Calu3 (cell line): ENCODE measurements at places on chromosomes 3 and 15. TPM values are rescaled to one million over a fixed set of nuclear protein-coding genes. Genes with fewer than 3 reads are reported as not detected.

GRCh38 chr3:67790043-67790442, 135.6 kb upstream of the SUCLG2 start:
- DNase-seq: peak; percentile 55
- no peaks in the 10 kb centered on the region for H3K36me3 ChIP-seq
- H3K4me1 ChIP-seq: no peaks in the 10 kb centered on the region

- peaks cover 10% of the 10 kb centered on the region for H3K4me1 ChIP-seq
- H3K27me3 ChIP-seq: no peaks in the 10 kb centered on the region
- DNase-seq: no peak
- no peak overlapping the region for H3K27ac ChIP-seq
These were observed 87.0 kb downstream of the GMPS start for GRCh38 chr3:155957412-155957880.

GRCh38 chr15:44909423-44909822, 47.1 kb upstream of the TERB2 start:
- no peak overlapping the region for H3K27ac ChIP-seq
- H3K36me3 ChIP-seq: peaks cover 5% of the 10 kb centered on the region
- peaks cover 8% of the 10 kb centered on the region for H3K4me1 ChIP-seq
- no peaks in the 10 kb centered on the region for H3K27me3 ChIP-seq

- no peaks in the 10 kb centered on the region for H3K36me3 ChIP-seq
- no peaks in the 10 kb centered on the region for H3K27me3 ChIP-seq
- no peak for DNase-seq
- H3K4me3 ChIP-seq: no peak overlapping the region
- no peaks in the 10 kb centered on the region for H3K4me1 ChIP-seq
- H3K27ac ChIP-seq: no peak overlapping the region
These were observed 331.2 kb downstream of the ULK4 start for GRCh38 chr3:41630708-41631107.

DNA sequence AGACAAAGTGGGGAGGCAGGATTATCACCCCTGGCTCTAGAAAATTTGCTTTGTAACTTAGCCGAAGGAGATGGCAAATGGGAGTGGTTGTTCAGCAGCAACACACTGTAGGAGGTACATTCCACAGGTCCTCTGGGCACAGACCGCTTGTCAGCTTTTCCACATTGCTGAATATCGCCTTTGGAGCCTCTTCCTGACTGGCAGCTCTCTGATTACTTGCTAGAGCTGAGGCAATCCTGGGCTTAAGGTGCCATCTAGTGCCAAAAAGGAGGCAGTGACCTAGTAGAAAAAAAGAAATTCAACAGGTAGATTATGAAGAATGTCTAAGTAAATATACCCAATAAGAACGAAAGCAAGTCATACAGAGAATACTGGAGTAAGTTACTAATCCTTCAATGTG, 13.1 kb upstream of the SCN5A start:
- no peak overlapping the region for H3K4me3 ChIP-seq
- no peaks in the 10 kb centered on the region for H3K36me3 ChIP-seq
- peak; percentile 30 for DNase-seq
- no peaks in the 10 kb centered on the region for H3K4me1 ChIP-seq
- peaks cover 59% of the 10 kb centered on the region for H3K27me3 ChIP-seq

GRCh38 chr3:172699031-172699430, 11.8 kb downstream of the NCEH1 start:
- H3K4me3 ChIP-seq: peak overlapping the region; percentile 2
- H3K27ac ChIP-seq: no peak overlapping the region
- peaks cover 25% of the 10 kb centered on the region for H3K36me3 ChIP-seq
- H3K27me3 ChIP-seq: no peaks in the 10 kb centered on the region
- peaks cover 61% of the 10 kb centered on the region for H3K4me1 ChIP-seq
- no peak for DNase-seq

DNA sequence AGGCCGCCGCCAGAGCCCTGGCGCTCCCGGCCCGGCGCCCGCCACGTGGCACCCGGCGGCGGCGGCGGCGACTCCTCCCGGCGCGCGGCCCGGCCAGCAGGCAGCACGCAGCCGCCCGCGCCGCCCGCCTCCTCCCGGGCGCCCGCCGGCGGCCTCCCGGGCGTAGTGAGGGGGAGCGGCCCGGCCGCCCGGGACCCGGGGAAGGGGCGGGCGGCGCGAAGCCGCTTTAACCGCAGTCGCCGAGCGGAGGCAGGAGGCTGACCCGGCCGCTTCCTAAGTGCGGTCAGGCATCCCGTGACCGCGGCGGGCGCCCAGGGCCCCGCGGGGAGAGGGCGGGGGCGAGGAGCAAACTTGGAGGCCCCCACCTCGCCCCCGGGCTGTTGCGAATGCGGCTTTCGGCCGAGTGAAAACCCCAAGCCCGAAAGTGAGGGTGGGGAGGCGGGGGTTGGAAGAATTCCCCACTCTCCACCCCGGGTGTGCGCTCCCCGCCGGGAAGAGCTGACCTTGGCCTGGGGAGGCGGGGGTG, 1.7 kb upstream of the HES1 start:
- peak overlapping the region; percentile 83 for H3K27ac ChIP-seq
- H3K4me3 ChIP-seq: peak overlapping the region; percentile 92
- DNase-seq: peak; percentile 92
- H3K36me3 ChIP-seq: peaks cover 78% of the 10 kb centered on the region

DNA sequence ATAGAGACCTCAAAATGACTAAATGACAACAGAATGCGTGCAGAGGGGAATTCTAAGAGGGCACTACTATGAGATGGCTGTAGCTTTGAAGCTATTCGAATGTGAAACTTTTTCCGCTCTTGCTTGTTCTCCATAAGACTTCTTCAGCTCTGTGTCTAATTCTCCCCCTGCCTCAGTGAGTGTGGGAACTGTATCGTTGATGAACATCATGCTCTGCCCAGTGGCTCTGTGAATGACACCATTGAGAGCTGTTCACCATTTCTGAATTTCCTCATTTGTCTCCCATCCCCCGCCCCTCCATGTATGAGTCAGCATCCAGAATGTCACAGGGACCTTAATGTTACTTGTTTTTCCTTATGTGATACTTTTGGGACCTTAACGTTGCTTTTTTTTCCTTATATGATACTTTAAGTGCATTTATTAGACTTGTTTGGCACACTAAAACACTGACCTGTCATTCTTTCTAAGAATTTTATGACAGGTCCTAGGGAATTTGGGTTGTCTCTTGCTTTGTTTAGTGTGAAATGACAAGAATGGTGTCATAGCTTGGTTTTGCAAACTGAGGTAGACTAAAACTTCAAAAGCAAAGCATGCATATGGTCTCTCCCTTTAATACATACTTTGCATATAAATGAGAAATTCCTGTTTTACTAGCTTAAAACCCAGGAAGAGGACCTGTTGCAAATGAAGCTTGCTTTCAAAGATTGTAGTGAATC, 99.6 kb downstream of the FNDC3B start:
- peak; percentile 76 for DNase-seq
- peaks cover 87% of the 10 kb centered on the region for H3K4me1 ChIP-seq
- H3K27me3 ChIP-seq: no peaks in the 10 kb centered on the region
- H3K27ac ChIP-seq: peak overlapping the region; percentile 86
- peaks cover 96% of the 10 kb centered on the region for H3K36me3 ChIP-seq

DNA sequence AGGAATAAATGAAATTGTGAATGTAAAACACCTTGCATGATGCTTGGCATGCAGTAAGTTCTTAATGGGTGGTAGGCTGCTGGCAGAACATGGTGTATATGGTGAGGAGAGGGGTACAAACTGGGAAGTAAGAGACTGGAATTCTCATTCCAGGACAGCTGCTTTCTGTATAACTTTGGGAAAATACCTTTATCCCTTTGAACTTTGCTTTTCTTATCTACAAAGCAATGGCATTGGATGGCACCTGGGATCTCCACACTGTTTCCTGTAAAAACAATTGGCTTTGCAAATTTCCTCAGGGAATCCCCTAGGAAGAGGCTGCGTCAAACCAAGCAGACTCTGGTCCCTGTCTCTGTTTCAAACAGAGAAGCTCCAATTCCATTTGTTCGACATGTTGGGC, 100.7 kb upstream of the SLC4A7 start:
- no peak for DNase-seq
- H3K4me1 ChIP-seq: peaks cover 4% of the 10 kb centered on the region
- H3K27ac ChIP-seq: no peak overlapping the region
- H3K36me3 ChIP-seq: no peaks in the 10 kb centered on the region

DNA sequence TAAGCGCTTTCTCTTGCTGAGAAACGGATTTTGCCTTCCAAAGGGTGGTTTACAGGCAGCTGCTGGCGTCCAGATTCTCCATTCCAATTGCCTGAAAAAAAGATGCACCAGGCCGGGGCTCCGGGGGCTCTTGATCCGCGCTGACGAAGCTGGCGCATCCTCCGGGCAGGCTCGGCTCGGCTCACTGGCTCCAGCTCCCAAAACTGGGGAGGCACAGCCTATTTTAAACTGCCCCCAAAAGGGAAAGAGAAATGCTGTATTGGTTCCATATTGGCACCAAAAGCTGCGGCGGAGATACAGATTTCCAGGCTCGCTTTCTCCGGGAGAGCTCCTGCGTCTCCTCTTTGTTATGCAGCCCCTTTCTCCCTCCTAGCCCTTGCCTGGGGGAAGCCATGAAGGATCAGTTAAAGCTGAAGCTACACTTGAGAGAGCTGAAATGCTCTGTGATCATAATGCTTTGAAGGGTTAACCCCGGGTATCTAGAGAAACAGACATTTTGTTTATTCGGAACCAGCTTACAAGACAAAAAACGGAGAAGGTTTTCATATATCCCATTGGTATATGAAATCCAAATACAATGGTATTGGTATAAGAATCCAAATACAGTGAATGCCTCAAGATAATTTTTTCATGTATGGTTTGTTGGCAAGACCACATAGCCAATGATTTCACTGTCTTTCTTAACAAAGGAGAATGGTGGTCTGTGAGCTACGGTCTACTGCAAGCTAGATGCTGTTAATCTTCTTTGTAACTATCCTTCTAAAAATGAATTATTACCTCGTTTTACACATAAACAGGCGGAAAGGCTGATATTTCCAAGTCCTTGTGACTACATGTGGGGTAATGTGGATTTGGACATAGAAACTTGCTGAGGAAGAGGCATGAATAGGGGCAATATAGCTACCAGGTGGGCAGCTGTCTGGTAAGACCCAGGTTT, 693 bp downstream of the CD200 start:
- no peak for DNase-seq
- H3K36me3 ChIP-seq: no peaks in the 10 kb centered on the region
- no peak overlapping the region for H3K27ac ChIP-seq
- H3K27me3 ChIP-seq: peaks cover 14% of the 10 kb centered on the region

- H3K36me3 ChIP-seq: no peaks in the 10 kb centered on the region
- H3K27ac ChIP-seq: no peak overlapping the region
- DNase-seq: no peak
- H3K27me3 ChIP-seq: no peaks in the 10 kb centered on the region
- H3K4me3 ChIP-seq: no peak overlapping the region
These were observed 167.3 kb upstream of the SGO1 start for GRCh38 chr3:20353286-20353685.

DNA sequence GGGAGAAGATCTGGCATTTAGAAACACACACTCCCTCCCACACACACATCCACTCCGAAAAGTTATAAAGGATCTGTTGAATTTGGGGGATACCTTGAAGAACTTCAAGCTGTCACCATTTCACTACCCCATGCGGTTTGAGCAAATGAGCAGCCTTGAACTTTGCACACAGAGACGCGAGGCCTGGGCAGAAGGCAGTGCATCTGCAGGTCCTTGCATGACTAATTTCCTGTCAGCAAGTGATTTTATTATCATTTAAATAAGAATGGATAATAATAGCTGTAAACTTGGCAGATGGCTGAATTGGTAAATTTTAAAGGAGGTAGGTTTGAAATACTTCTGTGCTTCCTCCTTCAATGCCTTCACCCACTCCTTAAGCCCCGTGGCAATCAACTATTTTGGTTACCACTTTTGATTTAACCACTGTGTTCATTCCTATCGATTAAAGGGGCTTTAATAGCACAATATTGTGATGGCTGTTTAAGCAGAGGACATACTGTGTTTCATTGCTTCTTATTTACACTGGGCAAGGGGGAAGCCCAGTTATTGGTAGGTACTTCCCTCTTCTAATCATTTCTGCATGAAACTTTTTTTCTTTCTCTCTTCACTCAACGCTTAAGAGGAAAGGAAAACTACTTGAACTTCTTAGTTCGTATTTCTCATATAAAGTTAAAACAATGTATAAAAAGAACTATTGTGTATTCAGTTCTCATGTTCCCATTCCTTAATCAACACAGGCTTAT, 108.1 kb downstream of the ROBO2 start:
- no peak overlapping the region for H3K4me3 ChIP-seq
- peaks cover 11% of the 10 kb centered on the region for H3K4me1 ChIP-seq
- H3K36me3 ChIP-seq: no peaks in the 10 kb centered on the region
- no peak overlapping the region for H3K27ac ChIP-seq

DNA sequence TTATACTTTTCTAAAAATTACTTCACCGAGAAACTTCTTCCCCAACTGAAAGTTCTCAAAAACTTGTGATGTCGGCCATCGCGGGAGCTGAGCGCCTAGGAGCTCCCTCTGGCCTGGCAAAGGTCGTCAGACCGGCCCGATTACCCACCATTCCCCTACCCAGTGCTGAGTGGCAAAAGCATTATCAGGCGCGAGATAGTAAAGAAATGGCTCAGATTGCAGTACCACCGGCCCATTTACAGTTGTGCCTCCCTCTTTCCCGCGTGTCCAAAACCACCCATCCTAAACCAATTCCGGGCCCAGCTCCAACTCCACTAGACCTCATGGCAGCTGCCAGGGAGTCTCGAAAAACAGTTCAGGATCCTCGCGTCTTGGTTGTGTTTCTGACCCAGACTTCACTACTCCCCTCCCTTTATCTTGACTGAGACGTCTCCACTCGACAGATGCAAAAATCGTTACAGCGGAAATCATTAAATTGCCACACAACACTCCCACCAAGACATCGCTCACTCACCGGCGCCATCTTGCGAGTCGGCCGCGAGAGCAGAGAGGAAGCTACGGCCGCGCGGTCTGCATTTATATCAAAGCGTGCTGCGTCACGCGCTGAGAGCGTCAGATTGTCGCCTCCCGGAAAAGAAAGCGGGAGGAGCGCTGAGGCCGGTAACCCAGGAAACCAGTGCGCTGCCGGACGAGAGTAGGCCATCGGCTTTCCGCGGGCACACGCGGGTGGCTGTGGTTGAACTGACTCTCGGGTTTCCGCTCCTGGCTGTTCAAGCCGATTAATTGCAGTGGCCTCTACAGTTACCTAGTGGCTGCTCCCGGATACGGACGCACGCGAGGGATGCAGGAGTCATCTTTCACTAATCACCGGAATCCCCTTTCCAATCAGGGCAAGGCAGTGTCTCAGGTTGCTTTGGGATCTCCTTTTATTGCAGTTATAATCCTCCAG, at the start of gene RPL22L1:
Gene RPL22L1, minus strand, starts transcription at position 551 of the 949 bp plus-strand sequence. Its CDS starts 28 bp downstream, at position 523.
- peak; percentile 97 for DNase-seq
- peak within 1 kb of the TSS; percentile 99 for H3K27ac ChIP-seq
- H3K27me3 ChIP-seq: no peaks in the 10 kb centered on the region
- H3K36me3 ChIP-seq: peaks cover 54% of the 10 kb centered on the region

CACNA2D3 gene
- not detected in 2 replicates for total RNA-seq

ACSBG1 gene
- 0.45 and 0.49 TPM in 2 replicates for total RNA-seq

CLDN16 gene
- 2.9 and 4.8 TPM in 2 replicates for total RNA-seq

GADL1 gene
- not detected in 2 replicates for total RNA-seq

GOLGA8S gene
- total RNA-seq: 0.09 TPM in 1 of 2 replicates, not detected in the other

REC114 gene
- not detected in 2 replicates for total RNA-seq

SCN11A gene
- 0.09 TPM in 1 of 2 replicates, not detected in the other for total RNA-seq

TNNC1 gene
- total RNA-seq: 25.5 and 26.5 TPM in 2 replicates

ATOSA gene
- total RNA-seq: 21.8 and 22.2 TPM in 2 replicates
